ENCODE measurements at places on chromosomes 3 and 15.

GRCh38 chr15:27017168-27017809, 46.3 kb downstream of the GABRG3 start:
- peak; percentile 67 for DNase-seq

GRCh38 chr3:14440531-14441239, 38.3 kb downstream of the SLC6A6 start:
- peak; percentile 66 for DNase-seq

- no peak for DNase-seq
Observed at GRCh38 chr3:126998728-126999127, 15.8 kb downstream of the PLXNA1 start.

DNA sequence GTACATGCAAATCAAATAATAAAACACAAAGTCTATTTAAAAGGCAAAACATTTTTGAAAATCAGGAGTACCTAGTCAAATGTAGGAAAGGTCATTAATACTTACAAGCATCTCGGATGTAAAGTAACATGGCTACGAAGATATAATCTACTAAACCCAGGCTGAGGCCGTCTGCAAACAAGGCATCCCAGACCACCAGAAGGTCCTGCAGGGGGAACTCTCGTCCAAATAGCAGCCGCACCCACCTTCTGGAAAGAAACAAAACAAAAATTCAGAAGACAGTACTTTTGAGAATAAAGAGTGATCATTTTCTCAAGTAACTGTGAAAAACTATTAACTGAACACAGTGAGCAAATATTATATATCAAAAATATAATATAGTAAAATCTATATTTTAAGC, 423.1 kb downstream of the PLCL2 start:
- no peak for DNase-seq

- no peak for DNase-seq
Observed at GRCh38 chr3:21654241-21654640, 96.8 kb downstream of the ZNF385D start.

GRCh38 chr15:101684384-101684783, 32.2 kb upstream of the TM2D3 start:
- no peak for DNase-seq

GRCh38 chr3:192834428-192834827, 83.2 kb downstream of the MB21D2 start:
- no peak for DNase-seq

- DNase-seq: no peak
Observed at GRCh38 chr3:154794814-154795445, 285.2 kb upstream of the MME start.

- DNase-seq: no peak
Observed at GRCh38 chr3:124298301-124298700, 306.4 kb upstream of the ROPN1 start.

DNA sequence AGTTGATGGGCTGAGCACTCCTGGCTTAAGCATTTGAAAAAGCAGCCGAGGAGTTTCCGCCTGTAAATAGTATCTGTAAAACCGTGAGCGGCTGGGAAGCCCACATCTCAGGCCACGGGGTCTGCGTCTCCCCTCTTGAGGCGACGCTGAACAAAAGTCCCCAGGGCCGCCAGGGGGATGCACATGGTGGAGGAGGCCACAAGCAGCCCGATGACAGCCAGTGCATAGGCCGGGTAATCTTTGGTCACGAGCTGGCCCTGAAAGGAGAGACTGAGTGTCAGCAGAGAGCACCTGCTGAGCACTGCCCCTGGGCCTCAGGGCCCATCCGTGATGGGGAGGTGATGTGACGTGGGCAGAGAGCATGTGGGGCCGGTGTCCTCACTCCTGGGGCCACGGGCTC, 37.5 kb downstream of the SLC6A20 start:
- no peak for DNase-seq

- DNase-seq: peak; percentile 76
Observed at GRCh38 chr15:29821416-29822099, 710 bp downstream of the TJP1 start.

GRCh38 chr3:139764069-139764905, 86.5 kb upstream of the NMNAT3 start:
- DNase-seq: no peak

DNA sequence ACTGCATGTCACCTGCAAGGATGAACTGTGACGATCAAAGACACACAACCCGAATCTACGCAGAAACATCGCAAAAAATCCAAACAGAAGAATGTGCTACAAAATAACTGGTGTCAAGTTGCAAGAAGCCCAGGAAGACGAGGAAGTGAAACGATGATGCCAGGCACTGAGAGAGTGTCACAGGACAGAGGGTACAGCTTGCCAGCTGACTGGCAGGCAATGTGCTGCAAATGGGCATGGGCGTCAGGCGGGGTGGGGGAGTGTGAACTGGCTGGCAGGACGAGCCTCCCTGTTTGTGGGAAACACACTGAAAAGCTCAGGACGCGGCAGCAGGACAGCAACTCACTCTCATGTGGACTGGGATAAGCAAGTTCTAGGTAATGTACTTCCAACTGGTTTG, 28.9 kb upstream of the OCA2 start:
- no peak for DNase-seq

- DNase-seq: no peak
Observed at GRCh38 chr3:14841836-14842235, 23.1 kb downstream of the FGD5 start.

GRCh38 chr3:52257911-52258310, 12.4 kb downstream of the PPM1M start:
- no peak for DNase-seq

- no peak for DNase-seq
Observed at GRCh38 chr3:148828136-148828690, 602 bp downstream of the CPB1 start.

- peak; percentile 22 for DNase-seq
Observed at GRCh38 chr3:64490180-64490724, 197.5 kb downstream of the ADAMTS9 start.

DNA sequence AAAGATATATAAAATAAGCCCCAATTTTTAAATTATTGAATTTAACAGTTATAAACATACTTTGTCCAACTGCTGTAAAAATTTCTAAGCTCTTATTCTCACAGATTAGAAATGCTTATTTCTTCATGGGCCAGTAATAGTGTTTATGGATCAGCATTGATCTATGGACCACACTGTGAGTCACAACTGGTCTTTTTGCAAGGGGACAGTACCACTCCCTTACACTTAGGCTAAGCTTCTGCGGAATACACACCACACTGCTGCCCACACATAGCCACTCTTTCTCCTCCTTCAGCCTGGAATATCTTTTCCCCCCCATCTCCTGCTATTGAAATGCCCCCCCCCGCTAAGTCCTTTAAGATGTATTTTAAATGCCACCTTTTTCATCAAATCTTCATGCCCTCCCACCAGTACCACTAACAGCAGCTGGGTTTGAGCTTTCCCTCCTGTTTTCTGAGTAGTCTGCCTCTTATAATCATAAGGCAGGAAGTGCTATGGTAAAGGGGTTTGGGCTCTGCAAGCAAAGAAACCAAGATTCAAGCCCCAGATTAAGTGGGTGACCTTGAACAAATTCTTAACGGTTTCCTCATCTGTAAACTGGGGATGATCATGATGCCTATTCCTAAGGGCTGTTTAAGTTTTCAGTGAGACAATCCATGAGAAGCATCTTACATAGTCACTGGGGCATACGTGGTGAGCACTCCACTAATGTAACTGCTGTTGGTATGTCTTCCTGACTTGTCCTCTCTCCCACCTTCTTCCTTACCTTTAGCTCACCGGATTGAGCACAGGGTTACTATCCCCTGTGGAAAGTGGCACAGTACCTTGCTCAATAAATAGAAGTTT, 69.2 kb downstream of the DCUN1D1 start:
- DNase-seq: no peak

- DNase-seq: no peak
Observed at GRCh38 chr3:155525324-155525833, 219.5 kb downstream of the PLCH1 start.

- DNase-seq: no peak
Observed at GRCh38 chr15:92149465-92149864, 244.2 kb upstream of the ST8SIA2 start.

DNA sequence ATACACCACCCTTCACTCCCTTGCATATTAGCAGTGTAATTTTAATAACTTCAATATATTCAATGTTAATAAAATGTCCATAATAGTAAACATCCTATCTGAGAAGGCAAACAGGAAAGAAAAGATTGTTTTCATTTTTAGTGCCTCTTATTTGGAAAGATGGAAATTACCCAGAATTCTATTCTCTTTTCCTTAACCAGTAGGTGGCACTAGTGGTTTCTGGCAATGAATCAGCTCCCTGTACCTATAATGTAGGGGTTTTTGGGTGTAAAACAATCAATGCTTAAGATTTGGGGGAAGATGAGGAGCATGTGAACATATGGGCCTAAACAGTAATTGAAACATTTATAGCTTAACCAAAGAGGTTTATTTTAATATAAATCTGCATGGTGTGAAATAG, 5.7 kb upstream of the SEMA6D start:
- no peak for DNase-seq

DNA sequence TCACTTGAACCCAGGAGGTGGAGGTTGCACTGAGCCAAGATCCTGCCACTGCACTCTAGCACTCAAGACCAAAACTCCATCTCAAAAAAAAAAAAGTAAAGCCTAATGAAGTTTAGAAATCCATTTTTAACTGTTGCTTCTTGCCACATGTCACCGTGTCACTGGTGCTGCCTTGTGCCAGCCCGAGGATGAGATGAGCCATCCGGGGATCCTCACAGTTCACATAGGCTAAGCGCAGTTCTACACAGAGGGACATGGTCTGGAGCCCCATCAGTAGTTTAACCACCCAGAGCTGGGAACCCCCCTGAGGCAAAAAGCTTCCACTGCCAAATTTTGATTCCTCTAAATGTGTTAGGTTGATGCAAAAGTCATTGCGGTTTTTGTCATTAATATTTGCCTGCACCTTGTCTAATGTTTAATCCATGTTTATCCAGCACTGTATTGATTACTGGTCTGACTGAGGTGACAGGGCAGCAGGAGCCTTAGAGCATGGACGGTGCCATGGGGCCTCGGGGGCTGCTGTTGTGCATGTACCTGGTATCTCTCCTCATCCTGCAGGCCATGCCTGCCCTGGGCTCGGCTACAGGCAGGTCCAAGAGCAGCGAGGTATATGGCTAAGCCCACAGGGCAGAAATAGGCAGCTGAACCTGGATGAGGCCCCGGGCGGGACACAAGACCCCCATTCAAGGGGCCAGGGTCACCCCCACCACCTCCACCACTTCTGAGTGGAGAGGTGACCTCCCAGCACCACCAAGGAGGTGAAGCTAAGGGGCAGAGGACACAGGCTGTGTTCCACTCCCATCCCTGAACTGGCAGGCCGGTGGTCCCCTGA, at the start of gene ITIH1:
TSS of gene ITIH1 (plus strand) at position 473 of the 832 bp plus-strand sequence. CDS start at position 490, 17 bp downstream.
- no peak for DNase-seq

DNA sequence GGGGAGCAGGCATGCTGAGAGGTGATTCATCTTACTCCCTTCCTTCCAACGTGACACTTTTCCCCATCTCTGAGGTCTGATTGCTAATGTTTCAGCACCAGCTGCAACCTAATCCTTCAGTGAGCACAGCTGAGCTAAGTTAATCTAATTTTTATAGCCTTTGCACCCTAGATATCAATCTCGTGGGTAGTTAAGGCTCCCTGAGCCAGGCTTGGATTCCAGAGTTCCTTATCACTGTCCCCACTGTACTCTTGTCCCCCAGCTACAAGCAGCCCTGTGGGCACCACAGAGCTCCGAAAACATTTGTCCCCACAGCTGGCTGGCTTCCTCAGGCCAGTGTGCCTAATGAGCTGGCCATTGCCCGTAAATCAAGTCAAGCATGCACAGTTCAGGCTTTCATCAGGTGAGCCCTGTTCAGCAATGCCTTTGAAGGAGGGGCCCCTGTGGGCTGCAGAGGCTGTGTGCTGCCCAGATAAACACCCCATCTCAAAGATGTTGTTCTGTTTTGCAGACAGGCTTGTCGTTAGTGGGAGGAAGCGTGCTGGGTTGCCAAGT, 376.9 kb upstream of the RASGRP1 start:
- DNase-seq: peak; percentile 17

All from retina (tissue), 1 donor.